ENCODE measurements at places on chromosomes 7 and 10.

DNA sequence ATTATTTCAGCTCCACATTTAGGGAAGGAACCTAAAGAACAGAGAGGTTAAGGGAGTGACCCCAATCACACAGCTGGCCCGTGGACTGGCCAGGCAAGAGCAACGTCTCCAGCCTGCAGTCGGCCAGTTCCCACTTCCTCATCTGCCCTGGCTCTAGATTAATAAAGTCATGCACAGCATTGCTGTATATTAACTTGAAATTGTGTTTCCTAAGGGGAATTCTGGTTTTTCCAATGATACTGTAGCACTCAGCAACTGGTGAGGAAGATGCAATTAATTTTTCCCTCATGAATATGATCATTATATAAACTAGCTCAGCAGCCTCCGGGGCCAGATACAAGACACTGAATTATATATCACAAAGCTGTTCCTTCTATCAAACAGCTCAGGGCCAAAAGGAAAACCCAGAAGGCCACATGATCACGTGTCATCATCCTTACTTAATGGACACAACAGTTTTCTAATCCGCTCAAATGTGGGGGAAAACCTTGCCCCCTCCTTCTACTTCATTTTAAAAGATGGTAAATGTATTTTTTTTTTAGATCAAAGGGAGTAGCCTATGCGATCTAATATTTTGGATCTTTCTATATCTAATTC is 295.3 kb upstream of the PRKCQ start:
- no peak for DNase-seq

GRCh38 chr7:8818406-8818805 is 385.0 kb downstream of the NXPH1 start:
- no peak for DNase-seq

DNA sequence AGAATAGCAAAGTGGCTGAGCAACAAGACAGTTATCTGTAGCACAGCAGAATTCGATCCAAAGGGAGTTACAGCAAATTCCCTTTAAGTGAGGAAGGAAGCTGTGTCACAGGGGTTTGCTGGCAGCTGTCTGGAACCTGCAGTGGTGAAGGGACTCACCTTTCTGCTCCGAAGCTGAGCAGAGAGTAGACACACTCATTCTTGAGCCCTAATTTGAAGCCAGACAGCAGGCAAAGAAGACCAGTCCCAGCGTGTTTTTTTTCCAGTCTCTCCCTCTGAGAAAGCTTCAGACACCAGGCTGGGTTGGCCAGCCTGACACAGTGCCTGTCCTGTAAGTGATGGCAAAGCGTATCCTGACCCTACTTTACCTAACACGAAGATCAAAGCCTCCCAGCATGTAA is 210.7 kb downstream of the TRIL start:
- DNase-seq: no peak

- no peak for DNase-seq
Measured at GRCh38 chr10:22626784-22627183, 87.6 kb downstream of the PIP4K2A start.

- DNase-seq: no peak
Measured at GRCh38 chr7:21044913-21045568, 258.4 kb upstream of the SP8 start.

- DNase-seq: no peak
Measured at GRCh38 chr7:138125598-138126111, 49.4 kb downstream of the AKR1D1 start.

DNA sequence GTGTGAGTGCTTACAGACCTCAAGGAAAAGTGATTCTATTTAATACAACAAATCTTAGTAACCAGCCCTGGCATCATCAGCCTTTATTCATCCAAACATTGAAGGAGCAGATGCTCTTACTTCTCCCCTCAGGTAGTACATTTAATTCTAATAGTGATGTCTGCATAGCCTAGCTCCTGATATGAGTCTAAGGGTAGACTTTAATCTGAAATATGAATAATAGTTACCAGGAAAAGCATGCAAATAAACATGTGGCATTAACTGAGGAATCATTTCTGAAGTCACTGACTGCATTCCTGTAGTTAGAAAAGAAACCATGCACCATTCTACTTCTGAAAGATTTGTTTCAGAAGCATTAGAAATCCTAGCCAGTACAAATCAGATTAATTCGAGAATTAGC is 25.7 kb upstream of the LMBR1 start:
- no peak for DNase-seq

- no peak for DNase-seq
Measured at GRCh38 chr7:127710635-127711034, 58.6 kb downstream of the SND1 start.

DNA sequence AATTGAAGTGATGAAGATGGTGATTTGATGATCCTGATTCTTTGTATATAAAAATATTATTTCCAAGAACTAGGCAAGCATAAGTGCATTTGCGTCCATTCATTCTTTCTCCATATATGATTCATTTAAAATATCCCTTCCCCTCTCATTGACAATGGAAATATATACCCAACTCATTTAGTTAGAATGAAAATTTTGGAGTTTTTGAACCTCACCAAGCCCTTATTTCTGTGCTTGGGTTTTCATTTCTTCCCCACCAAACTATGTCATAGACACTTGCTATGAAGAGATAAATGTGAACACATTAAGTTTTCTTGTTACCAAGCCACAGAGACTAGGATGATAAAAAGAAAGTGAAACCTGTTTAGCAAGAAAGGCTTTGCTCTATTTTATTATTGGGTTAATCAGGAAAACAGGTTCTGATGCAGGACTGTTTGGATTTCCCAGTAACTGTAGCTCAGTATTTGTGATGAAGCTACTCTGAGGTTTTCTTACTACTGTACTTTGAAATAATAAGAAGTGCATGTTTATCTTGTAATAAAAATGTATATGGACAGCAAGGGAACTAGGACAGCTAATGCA is 68.3 kb downstream of the ITGB1 start:
- DNase-seq: no peak

DNA sequence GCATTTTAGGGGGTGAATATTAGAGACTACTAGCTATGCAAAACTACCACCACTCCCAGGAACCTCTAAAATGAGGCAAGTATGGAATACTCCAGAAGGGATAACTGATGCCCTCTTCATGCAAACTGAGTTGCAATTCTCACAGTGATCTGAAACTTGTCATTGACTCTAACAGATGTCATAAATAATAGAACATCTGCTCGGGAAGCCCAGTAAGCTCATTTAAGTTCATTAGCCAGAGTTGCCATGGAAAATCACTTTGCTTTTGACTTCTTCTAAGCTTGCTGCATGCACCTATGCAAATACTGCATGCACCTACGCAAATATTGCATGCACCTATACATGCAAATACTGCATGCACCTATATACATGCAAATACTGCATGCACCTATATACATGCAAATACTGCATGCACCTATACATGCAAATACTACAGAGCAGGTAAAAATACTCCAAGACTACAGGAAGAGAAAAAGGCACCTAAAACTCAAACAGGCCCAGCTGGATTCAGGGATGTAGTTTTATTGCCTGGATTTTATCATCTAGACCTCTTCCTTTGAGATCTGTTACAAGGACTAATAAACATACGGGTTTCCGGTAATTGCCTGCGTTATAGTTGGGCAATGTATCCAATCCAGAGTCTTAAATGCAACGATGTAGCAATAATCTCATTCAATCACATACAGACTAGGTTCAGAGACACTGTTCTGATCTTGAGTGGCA is 1061.1 kb upstream of the AUTS2 start:
- DNase-seq: no peak

DNA sequence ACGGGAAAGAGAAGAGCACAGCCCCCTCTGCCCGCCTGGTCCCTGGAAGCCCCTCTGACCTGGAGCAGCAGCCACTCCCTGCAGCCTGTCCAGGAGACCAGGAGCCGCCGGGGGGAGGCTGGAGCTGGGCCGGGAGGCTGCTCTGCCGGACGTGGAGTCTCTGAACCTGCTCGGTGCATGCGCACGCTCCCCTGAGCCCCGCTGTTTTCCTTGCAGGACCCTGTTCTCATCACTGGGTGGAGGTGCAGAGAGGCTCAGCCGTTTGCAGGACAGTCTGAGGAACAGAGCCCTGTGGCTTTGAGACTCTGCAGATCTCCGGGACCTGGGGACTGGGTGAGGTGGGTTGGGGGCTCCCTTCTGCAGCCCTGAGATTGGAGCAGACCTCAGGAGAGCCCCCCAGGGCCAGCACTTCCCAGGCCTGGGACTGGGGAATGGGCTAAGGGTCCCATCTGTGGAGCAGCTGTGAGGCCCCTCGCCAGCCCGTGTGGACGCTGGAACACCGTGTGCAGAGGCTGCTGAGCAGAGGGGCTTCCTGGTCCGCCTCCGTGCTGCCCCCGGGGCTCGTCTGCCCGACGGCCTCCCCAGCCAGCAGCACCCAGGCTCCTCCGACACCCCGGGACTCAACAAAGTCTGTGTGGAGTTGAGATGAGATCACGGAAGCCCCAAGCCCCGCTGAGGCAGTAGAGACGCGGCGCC is 48.5 kb upstream of the ADGRA1 start:
- no peak for DNase-seq

GRCh38 chr10:21599582-21599981 is 65.5 kb downstream of the MLLT10 start:
- DNase-seq: no peak

DNA sequence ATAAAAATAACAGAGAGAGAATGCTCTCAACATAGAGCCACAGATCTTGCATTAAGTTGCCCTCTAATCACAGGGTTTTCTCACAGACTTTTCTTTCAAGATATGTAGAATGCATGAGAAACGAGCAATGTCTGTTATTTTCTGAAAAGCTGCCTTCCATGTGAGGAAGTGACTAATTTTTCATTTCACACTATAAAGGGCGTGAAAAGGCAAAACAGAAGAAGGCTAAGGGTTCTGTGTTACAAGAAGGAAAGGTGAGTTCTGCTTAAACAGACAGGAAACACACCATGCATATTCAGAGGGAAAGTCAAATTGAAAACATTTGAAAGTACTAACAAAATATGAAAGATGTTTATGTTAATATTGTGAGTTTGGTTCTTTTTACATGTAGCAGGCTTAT is 189.2 kb downstream of the SEMA3D start:
- DNase-seq: no peak

DNA sequence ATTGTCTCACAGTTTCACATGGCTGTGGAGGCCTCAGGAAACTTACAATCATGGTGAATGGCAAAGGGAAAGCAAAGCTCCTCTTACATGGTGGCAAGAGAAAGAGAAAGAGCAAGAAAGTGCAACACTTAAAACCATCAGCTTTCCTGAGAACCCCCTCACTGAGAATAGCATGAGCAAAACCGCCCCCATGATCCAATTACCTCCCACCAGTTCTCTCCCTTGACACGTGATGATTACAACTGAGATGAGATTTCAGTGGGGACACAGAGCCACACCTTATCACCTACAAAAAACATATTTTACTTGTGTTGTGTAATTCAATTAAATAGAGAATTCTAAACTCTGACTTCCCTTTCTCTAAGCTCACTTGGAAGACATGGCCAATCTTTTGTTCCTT is 80.2 kb downstream of the SEMA3C start:
- DNase-seq: no peak

GRCh38 chr7:149423449-149424110 is 37.3 kb downstream of the ZNF777 start:
- no peak for DNase-seq

- DNase-seq: no peak
Measured at GRCh38 chr10:7136016-7136415, 274.8 kb downstream of the SFMBT2 start.

DNA sequence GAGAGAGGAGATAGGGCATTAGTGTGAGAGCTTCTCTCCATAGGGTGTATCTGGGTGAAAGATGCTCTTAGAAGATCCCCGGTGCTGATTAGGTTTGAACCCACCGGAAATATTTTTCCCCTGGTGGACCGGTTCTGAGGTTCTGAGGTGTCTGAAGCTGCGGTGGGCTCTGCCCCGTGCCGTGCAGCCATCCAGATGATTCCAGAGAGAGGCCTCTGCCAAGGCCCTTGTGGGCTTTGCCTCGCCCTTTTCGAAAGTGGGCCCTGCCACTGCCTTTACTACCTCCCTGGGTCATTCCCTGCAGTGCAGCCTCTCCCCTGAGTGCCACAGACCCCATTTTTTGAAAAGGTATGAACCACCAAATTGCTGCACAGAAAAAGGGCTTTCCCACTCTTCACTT is 2.8 kb downstream of the GIMAP8 start:
- DNase-seq: no peak

DNA sequence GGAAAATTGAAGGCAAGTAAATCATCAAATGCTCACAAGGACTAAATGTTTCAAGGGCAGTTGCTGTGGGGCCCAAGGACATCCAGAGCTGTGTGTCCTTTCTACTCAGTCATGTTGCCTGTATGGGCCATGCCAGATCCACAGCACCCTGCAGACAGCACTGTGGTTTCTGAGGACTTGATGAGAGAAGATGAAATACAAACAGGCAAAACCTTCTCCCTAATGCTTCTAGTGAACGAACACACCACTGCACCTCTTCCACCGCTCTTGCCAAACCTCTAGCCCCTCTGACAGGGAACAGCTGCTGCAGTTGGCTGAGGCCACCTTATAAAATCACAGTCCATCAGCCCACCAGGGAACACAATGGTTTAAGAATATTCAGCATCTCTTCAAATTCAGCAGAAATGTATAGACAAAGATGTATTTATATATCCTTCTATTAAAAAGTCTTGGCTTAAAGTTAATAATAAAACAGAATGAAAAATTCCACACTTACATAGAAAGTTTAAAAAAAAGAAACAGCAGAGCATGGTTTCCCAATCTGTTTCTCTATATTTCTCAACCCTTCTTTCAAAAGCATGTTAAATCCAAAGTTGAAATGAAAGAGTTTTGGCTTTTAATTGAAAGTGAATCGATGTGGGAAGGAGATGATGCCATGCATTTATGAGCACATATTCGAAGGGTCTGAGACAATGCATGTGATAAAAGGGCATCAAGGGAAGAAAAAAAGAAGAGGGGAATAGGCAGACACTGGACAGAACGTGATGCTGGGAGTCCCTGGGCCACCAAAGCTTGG is 14.0 kb downstream of the CYP3A7 start:
- no peak for DNase-seq

DNA sequence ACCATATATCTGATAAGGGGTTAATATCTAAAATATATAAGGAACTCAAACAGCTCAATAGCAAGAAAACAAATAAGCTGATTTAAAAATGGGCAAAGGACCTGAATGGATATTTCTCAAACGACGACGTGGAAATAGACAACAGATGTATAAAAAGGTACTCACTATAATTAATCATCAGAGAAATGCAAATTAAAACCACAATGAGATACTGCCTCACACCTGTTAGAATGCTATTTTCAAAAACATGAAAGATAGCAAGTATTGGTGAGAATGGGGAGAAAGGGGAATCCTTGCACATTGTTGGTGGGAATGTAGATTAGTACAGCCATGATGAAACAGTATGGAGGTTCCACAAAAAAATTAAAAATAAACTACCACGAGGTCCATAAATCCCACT is 163.2 kb downstream of the DKK1 start:
- DNase-seq: no peak

- DNase-seq: no peak
Measured at GRCh38 chr7:145732521-145732920, 384.1 kb upstream of the CNTNAP2 start.

DNA sequence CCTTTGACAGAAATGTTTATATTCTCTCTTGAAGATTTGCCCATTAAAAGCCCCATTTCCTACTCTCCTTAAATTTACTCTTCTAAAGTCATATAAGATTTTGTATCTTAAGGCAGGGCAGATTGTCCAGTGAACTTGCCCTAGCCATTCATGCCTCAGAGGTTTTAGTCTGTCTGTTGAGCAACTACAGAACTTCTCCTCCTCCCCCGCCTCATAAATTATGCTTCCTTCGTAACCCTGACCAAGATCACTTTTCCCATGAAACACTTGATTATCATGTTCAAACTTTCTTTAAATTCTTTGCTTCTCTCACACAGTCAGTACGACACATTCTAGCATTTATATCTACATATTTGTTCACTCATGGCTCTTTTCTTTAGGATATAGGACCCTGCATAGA is 621.3 kb downstream of the ANKRD7 start:
- no peak for DNase-seq
